ENCODE measurements at places on chromosomes 4 and X. TPM values are rescaled to one million over a fixed set of nuclear protein-coding genes. Genes with fewer than 3 reads are reported as not detected.

DNA sequence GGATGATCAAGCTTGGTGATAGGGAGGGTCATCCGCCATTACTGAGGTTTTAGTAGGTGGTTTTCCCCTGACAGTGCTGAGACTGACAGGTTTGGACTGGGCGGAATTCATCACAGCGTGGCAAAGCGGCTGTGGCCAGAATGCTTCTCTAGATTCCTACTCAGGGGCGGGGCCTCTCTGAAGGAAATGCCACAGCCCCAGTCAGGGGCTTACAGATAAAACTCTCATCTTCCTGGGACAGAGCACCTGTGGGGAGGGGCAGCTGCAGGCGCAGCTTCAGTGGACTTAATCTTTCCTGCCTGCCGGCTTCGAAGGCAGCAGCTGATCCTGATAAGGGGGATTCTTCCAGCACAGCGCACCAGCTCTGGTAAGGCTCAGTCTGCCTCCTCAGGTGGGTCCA, 316.7 kb downstream of the RPA4 start:
- peaks cover 3% of the 10 kb centered on the region for H3K36me3 ChIP-seq
- no peak overlapping the region for H3K4me3 ChIP-seq
- no peaks in the 10 kb centered on the region for H3K27me3 ChIP-seq
- no peak for DNase-seq

PDZD11 gene
- 14.5 TPM for total RNA-seq

GRCh38 chr4:153039542-153040185, 103.5 kb downstream of the FHDC1 start:
- peaks cover 6% of the 10 kb centered on the region for H3K27me3 ChIP-seq
- no peak overlapping the region for H3K27ac ChIP-seq
- no peak overlapping the region for H3K4me3 ChIP-seq

MAGEC3 gene
- total RNA-seq = not detected

GRCh38 chr4:153745651-153746050, 14.2 kb downstream of the RNF175 start:
- H3K27ac ChIP-seq = no peak overlapping the region
- no peak overlapping the region for H3K4me3 ChIP-seq
- H3K36me3 ChIP-seq = peaks cover 8% of the 10 kb centered on the region
- H3K27me3 ChIP-seq = peaks cover under 1% of the 10 kb centered on the region

- no peak for DNase-seq
- no peaks in the 10 kb centered on the region for H3K36me3 ChIP-seq
- peaks cover 4% of the 10 kb centered on the region for H3K27me3 ChIP-seq
- H3K4me1 ChIP-seq = no peaks in the 10 kb centered on the region
- H3K4me3 ChIP-seq = no peak overlapping the region
These were observed 61.2 kb upstream of the DAPP1 start for GRCh38 chr4:99755223-99755944.

DNA sequence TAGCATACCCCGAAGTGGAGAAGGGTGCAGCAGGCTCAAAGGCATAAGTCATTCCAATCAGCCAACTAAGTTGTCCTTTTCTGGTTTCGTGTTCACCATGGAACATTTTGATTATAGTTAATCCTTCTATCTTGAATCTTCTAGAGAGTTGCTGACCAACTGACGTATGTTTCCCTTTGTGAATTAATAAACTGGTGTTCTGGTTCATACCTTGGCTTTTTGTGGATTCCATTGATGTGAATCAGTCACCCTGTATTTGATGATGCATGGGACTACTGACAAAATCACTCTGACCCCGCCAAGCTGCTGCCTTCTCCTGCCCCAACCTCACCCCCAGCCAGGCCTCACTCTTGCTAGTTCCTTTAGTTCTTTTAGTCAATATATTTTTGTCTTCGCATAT, 32.7 kb downstream of the F9 start:
- H3K36me3 ChIP-seq = no peaks in the 10 kb centered on the region
- no peaks in the 10 kb centered on the region for H3K27me3 ChIP-seq
- H3K27ac ChIP-seq = no peak overlapping the region
- no peaks in the 10 kb centered on the region for H3K4me1 ChIP-seq
- no peak for DNase-seq
- H3K4me3 ChIP-seq = no peak overlapping the region

ATP1B4 gene
- not detected for total RNA-seq

SMIM31 gene
- total RNA-seq = not detected

DNA sequence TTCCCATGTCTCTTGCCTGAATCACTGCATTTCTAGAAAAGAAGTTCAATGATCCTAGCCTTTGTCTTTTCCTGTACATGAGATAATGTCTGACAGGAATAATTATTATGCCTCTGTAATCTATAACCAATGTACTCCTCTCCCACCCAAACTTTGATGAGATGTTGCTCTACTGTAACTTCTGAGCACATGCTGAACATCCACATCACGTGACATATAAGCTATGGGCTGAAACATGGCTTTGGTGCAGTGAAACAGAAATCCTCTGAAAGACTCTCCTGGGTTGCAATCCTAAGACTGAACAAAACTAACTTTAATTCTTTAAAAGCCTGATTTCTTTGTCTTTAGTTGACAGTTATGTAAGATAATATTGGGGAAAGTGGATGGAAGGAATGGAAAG, 1.5 kb upstream of the ADAD1 start:
- H3K36me3 ChIP-seq = no peaks in the 10 kb centered on the region
- no peak for DNase-seq
- no peak overlapping the region for H3K27ac ChIP-seq
- H3K4me3 ChIP-seq = no peak overlapping the region
- no peaks in the 10 kb centered on the region for H3K4me1 ChIP-seq

IKBKG gene
- total RNA-seq = 45.0 TPM

MSANTD1 gene
- total RNA-seq = 2.1 TPM

AWAT2 gene
- not detected for total RNA-seq

DNA sequence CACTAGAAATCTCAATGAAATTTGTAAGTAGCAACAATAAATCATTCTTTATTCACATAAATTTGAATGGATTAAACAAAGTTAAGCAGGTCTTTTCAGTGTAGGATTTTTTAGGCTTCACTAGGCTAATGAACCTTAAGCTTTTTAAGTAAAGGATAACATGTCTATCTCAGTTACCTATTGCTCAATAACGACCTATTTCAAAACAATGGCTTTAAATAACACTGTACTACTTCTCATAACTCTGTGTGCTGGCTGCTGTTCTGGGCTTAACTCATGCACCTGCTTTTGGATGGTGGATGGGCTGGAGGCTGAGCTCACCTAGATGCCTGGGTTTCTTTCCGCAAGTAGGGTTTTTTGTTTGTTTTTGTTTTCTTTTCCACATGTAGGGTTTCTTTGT, 495.0 kb upstream of the SLIT2 start:
- H3K4me3 ChIP-seq = no peak overlapping the region
- H3K36me3 ChIP-seq = no peaks in the 10 kb centered on the region
- DNase-seq = no peak
- H3K4me1 ChIP-seq = no peaks in the 10 kb centered on the region
- H3K27me3 ChIP-seq = no peaks in the 10 kb centered on the region
- H3K27ac ChIP-seq = no peak overlapping the region

SGMS2 gene
- total RNA-seq = not detected

- DNase-seq = no peak
- H3K27ac ChIP-seq = no peak overlapping the region
- H3K4me1 ChIP-seq = no peaks in the 10 kb centered on the region
- no peaks in the 10 kb centered on the region for H3K36me3 ChIP-seq
- H3K27me3 ChIP-seq = no peaks in the 10 kb centered on the region
- H3K4me3 ChIP-seq = no peak overlapping the region
These were observed 132.2 kb upstream of the FAM47B start for GRCh38 chrX:34810364-34810763.

Data from naive thymus-derived CD8-positive, alpha-beta T cell (primary cell).